Sigmoid colon (tissue), 7 donors: ENCODE measurements at places on chromosomes 2 and 18. TPM values are rescaled to one million over a fixed set of nuclear protein-coding genes. Genes with fewer than 3 reads are reported as not detected.

GRCh38 chr2:128644718-128645256 lies 326.1 kb upstream of the HS6ST1 start:
- DNase-seq = peak; percentile 10

DNA sequence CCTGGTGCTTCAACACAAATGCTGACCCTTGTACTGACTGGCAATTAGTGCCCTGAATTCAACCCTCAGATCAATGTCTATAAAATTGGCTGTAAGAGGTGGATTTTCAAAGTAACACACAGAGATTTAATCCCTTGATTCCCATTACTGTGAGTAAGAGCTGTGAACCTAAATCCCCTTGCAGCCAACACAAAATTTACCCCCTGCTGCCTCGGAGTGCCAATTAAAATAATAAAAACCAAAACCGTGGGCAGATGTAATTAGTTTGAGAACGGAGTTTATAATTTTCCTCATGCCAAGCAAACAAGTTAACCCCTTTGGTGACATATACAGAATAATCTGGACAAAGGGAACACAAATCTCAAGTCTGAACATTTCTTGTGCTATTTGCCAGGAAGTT lies 55.8 kb upstream of the REV1 start:
- DNase-seq = no peak

GRCh38 chr2:45275242-45275805 lies 266.1 kb upstream of the SIX2 start:
- DNase-seq = peak; percentile 24

GRCh38 chr2:156803243-156803642 lies 367.1 kb downstream of the GPD2 start:
- DNase-seq = no peak

DNA sequence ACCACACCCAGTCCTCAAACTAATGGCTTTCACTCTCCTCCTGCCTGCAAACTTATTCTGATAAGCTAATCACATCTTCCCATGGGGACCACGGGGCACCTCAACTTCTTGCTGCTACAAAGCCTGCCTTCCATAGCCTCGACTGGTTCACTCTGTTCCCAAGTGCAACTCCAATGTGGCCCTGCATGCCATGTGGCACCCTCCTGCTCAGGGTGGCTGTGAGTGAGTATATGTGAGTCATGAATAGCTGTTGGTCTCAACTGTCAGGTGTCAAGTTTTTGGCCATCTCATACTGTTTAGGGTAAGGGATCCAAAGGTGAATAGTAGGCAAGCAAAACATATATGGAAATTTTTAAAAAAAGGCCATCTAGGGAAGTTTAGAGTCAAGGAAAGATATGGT lies 276.1 kb upstream of the DCC start:
- no peak for DNase-seq

DNA sequence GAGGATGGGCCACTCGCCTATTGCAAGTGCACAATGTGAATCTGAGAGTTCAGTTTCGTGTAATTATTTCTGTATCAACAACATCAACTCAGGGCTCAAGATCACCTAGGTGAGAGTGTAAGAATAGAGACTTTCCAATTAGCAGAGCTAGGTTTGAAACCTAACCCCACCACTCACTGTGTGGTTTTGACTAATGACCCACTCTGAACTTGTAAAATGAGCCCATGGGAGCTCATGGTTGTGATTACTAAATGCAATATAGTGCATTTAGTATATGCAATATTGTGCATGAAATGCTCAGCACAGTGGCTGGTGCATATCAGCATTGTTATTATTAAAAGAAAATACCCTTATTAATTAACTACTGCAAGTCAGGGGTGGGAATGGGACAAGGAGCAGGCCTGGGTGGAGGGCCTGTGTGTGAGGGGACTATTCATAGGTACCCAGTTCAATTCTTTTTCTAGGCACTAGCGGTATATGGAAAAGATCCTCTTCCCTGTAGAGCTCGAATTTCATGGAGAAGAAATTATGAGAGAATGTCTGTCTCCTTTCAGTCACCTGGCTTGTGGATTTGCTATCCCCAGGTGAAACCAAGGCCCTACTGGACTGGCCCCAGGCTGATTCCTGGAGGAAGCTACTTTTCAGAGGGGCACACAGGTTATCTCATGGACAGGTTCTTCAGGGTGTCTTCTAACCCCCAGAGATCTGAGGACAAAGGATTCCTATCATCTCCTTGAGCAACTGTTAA lies 169.5 kb downstream of the GFPT1 start:
- DNase-seq = no peak

DNA sequence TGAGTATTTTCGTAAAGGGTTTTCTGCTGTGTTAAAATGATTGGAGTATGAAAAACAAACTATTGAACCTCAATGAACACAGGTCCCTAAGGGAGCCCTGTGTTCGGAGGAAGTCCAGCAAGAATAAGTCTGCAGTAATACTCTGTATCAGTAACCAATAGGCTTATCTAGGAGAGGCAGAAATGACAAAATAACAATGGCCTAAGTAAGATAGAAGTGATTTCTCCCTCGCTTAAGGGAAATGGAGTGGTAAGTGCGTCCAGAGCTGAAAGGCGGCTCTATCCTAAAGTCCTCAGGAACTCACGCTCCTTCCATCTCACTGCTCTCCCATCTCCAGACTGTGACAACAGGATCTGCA lies 29.3 kb upstream of the MFSD6 start:
- no peak for DNase-seq

DNA sequence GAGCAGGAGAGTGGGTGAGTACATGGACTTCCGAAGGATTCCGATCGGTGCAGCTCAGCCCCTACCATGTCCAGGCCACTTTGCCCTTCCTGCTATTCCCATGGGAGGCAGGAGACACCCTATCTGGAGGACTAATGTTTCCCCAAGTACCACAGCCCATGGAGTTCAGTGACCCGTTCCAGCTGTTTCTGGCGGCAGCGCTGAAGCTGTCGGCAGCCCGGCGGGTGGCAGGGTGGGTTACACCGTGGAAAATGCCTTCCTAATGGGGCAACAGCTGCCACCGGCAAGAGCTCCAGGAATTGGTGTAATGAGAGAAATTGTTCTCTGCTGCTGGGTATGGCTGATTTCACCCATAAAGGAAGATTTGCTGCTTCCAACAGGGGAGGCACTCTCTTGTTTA lies 98.3 kb downstream of the MYCN start:
- DNase-seq = no peak

DNA sequence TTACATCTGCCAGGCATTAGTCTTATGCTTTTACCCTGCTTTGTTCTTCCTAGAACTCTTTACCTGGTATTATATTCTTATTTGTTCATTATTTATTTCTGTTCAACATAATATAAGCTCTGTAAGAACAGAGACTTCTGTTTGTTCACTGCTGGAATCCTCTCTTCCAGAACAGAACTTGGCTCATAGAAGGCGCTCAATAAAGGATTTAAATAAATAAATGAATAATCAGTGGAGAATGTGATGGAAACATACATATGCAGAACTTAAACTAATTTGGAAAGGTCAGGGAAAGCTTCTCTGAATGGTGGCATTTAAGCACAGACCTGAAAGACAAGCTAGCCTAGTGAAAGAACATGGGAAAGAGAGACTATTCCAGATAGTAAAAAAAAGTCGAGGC lies 24.3 kb downstream of the NCKAP1 start:
- DNase-seq = no peak

DNA sequence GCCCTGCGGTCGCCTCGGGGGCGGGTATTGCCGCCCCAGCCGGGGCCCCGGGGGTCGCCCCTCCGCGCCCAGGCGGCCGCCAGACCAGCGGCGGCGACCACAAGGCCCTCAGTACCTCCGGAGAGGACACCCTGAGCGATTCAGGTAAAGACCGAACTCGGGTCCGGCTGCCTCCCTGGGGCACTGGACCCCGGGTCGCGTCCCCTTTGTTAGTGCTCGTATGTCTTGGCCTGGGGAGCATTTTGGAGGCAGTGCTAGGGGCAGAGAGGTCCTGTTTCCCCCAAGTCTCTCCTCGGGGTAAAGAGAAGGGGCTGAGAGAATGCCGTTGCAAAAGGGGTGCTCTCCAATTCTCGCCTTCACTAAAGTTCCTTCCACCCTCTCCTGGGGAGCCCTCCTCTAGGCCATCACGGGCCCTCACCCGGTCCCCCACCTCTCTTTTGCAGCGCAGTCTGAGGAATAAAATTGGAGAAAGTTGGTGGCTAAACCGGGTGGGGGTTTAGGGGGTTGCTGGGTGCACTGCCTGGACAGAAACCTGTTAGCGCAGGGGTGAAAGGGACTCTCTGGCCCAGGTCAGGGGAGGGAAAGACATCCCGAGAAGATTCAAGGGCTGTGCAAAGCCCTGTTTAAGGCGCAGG lies 2.5 kb downstream of the MYCN start:
- DNase-seq = no peak

DNA sequence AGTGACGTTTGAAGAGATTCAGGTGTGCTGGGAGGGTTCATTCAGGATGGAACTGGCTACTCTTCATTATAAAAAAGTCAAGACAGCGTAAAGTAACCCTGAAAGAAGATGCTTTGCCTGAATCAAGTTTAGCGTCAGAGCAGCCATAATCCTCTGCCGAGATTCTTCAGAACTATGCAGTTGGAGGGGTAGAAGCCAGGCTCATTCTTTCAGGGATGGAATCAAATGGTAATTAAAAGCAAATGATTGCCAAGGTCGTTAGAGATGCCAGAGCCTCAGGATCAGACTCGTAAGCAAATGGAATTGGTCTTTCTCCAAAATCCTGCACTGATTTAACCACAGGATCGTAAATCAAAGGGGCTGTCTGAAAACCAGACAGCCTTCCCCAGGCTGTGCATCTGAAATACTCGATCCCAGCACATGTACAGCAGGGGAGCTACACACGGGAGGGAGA lies 21.9 kb downstream of the APCDD1 start:
- no peak for DNase-seq

- DNase-seq = no peak
Observed at GRCh38 chr2:169712791-169713227, 18.5 kb downstream of the PHOSPHO2 start.

DNA sequence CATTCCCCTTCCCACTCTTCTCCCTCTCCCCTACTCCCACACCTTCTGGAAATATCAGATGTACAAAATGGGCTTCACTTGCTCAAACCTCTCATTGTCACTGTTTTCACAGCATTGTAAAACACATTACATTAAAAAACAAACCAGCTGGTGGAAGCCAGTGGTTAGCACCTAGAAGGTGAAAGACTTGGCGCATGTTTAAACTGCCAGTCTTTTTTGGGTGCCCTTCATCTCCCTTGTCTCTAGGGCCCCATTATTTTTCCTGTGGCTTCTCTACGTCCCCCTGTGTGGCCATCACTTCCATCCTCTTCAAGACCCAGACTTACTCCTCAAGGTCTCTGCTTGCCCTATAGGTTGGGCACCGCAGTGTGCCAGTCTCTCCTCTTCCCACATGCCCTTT lies 34.9 kb downstream of the MGAT5 start:
- no peak for DNase-seq

- DNase-seq = no peak
Observed at GRCh38 chr2:157839162-157839801, 36.8 kb downstream of the ACVR1 start.

DNA sequence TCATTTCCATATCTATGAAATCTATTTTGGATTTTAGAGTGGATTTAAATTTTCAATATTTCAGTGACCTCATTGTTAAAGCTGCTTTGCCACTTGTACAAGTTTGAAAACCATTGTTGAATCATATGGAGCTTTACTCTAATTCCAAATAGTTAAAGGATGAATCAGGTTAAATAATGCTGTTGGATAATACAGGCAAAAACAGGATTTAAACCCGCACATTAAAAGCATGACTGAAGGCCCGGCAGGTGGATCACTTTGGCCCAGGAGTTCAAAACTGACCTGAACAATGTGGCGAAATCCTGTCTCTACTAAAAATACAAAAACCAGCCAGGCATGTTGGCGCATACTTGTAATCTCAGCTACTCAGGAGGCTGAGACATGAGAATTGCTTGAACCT lies 68.3 kb downstream of the RIF1 start:
- DNase-seq = no peak

- DNase-seq = no peak
Observed at GRCh38 chr2:32860385-32860784, 86.4 kb upstream of the LTBP1 start.

- no peak for DNase-seq
Observed at GRCh38 chr2:204268458-204268857, 276.8 kb upstream of the PARD3B start.

DNA sequence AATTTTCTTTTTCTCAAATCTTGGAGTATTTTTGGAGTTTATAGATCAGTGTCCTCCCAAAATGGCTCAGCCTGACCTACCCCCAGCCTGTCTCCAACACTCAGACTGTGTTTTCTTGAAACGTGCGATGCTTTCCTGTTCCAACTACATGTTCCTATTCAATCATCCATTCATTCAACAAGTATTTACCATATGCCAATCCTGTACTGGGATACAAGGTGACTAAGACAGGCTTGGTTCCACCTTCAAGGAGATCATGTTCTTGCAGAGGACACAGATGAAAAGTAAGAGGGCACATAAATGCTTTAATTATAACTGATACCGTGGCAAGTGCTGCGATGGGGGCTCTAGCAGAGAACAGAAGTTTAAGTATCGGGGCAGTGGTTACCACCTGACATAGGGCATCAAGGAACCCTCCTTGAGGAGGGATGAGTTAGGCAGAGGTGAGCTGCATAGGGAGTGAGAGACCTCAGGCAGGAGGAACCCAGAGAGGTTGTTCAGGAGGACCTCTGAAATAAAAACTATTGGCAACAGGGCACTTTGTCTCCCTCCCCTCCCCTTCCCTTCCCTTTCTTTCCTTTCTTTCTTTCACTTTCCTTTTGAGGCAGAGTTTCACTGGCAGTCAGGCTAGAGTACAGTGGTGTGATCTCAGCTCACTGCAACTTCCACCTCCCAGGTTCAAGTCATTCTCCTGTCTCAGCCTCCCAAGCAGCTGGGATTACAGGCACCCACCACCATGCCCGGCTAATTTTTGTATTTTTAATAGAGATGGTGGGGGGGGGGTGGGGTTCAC lies 469.0 kb downstream of the EPHA4 start:
- DNase-seq = no peak

DNA sequence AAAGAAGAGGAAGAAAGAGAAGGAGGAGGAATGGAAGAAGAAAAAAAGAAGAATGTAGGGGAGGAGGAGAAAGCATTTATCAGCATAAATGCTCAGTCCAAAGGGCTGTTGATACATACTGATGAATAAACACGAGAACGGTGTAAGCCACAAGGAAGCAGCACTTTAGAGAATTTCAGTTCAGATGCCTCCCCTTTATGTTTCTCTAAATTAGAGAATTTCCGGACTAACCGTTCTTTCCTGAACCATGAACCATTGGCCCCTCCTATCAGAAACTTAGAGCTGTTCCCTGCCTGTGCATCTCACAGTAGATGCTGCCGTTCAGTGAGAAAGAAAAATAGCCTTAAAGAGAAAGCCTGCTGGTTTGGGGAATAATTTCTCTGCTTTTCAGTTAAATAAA lies 49.2 kb upstream of the TUBA3D start:
- DNase-seq = no peak

- DNase-seq = no peak
Observed at GRCh38 chr2:175309799-175310198, 128.3 kb upstream of the ATP5MC3 start.

GRCh38 chr2:3299130-3299529 lies 78.5 kb downstream of the EIPR1 start:
- peak; percentile 21 for DNase-seq

TRIB2 gene
- total RNA-seq = 34.2 TPM

SNTG2 gene
- 5.2 TPM for total RNA-seq

KCNJ3 gene
- total RNA-seq = 0.28 TPM

FLACC1 gene
- total RNA-seq = 1.4 TPM

SERPINB4 gene
- total RNA-seq = not detected

L3MBTL4 gene
- 5.7 TPM for total RNA-seq

LYG2 gene
- not detected for total RNA-seq

RAMP1 gene
- 324 TPM for total RNA-seq

DQX1 gene
- total RNA-seq = not detected

ING5 gene
- 32.7 TPM for total RNA-seq

NTSR2 gene
- not detected for total RNA-seq
